ENCODE measurements at places on chromosomes 4 and X.
A peak's percentile ranks its signal among the peaks of the same experiment; 100 is the strongest.

- no peak for DNase-seq
Measured at GRCh38 chrX:9581771-9582385, 117.0 kb downstream of the TBL1X start.

DNA sequence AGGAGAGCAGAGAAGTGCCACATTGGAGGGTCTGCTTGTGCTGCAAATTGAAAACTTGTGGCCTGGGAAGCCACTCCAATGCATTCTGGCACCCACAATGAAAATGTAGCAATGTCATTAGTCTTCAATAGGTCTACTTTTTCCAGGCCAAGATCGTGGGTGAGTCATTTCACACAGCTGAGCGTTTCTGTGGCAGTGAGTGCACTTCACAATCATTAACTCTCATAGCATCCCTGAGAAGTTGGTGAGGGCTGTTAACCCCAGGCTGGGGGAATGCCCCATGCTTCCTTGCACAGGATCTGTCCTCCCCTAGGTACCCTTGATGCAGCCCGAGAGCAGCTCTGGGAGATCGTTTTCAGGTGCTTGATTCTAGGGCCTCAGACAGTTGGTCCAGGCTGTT, 196.8 kb upstream of the ATP6AP2 start:
- no peak for DNase-seq

- DNase-seq: peak; percentile 69
Measured at GRCh38 chrX:129925305-129926092, 19.5 kb downstream of the UTP14A start.

DNA sequence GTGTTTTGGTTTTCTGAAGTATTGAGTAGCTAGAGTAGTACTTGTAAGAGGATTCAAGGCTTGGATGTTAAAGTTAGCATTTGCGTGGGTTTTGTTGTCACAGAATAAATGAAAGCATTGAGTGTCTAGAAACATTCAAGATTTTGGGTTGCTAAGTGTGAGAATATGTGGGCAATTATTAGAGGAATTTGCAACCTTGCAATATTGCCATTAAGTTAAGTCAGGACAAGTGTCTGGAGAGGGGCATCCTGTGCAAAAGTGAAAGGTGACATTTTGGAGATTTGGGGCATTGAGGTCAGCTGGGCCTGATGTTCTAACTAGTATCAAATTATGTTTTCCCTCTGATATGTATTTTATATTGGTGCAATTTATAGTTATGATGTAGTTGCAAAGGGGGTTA, 533.9 kb upstream of the GRID2 start:
- no peak for DNase-seq

DNA sequence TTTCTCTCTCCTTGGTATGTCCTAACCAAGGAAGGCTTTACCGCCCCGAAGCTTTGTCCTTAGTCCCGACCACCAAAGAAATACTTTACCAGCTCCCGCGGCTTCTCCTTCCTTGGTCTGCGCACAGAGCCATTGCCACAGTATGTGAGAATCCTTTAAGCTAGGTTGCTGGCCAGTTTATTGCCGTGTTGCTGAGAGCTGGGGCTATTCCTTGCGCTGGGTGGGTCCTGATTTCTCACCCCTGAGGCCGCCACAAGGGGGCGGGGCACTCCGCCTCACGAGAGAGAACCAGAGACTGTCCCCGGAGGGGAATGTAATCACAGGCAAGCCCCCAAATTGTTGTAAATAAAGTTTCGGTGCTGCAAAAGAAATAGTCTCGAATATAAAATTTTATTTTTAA, 331.0 kb upstream of the PCDH10 start:
- DNase-seq: peak; percentile 61

- peak; percentile 83 for DNase-seq
Measured at GRCh38 chrX:21798677-21799219, 40.7 kb upstream of the MBTPS2 start.

DNA sequence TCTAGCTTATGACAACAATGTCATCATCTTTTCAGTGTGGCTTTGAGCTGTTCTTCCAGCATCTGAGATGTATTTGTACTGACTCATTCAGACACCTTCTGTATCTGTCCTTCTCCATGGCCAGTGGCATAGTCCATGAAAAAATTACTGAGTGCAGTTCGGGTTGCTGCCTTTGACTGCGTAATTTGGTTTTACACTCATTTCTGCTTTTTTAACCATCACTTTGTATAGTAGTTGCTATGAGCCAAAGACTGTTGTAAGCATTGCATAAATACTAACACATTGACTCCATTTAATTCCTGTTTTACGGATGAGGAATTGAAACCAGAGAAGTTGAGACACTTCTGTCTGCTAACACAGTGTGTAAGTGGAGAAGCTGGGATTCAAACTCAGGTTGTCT, 190.7 kb upstream of the MID1 start:
- no peak for DNase-seq

DNA sequence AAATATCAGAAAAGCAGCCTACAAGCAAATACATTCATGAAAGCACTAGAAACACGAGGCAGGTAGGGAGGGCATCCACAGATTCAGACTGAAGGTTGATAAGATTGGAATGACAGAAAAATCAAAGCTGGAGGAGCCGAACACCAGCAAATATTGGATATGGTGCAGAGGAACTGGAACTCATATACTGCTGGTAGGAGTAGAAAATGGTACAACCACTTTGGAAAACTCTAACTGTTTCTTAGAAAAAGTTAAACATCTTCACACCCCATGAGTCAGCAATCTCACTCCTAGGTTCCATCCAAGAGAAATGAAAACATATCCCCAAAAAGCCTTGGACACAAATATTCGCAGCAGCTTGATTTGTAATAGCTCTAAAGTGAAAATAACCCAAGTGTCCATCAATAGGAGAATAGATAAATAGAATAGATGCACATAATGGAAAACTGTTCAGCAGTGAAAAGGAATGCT, 27.1 kb downstream of the CD99L2 start:
- DNase-seq: no peak

GRCh38 chrX:3567686-3568085, 145.8 kb downstream of the PRKX start:
- DNase-seq: no peak

DNA sequence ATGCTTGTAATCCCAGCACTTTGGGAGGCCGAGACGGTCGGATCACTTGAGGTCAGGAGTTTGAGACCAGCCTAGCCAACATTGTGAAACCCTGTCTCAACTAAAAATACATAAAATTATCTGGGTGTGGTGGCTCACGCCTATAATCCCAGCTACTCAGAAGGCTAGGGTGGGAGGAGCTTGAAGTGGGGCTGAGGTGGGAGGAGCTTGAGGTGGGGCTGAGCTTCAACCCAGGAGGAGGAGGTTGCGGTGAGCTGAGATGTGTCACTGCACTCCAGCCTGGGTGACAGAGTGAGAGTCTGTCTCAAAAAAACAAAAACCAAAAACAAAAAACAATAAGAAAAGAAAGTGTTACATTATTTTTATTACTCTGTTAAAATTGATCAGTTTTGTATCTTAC, 1164.4 kb upstream of the IGFBP7 start:
- no peak for DNase-seq

DNA sequence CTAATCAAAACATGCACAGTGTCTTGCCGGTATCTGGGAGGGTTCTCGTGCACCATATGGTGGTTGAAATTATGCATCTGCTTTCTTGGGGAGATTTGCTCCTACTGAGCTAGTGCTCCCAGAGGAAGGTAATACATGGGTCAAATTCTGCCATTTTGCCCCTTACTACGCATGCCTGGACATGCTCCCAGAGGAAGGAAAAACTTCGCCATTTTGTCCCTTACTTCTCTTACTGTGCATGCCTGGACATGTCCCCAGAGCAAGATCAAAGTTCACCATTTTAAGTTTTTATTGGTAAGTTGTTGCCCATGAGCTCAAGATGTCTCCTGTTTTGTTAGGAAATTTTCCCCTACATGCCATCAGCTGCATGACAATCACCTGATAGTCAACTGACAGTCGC, 252.1 kb upstream of the KLHL4 start:
- DNase-seq: no peak
